AG20443 (cell line): ENCODE measurements at places on chromosomes 3 and 15.

DNA sequence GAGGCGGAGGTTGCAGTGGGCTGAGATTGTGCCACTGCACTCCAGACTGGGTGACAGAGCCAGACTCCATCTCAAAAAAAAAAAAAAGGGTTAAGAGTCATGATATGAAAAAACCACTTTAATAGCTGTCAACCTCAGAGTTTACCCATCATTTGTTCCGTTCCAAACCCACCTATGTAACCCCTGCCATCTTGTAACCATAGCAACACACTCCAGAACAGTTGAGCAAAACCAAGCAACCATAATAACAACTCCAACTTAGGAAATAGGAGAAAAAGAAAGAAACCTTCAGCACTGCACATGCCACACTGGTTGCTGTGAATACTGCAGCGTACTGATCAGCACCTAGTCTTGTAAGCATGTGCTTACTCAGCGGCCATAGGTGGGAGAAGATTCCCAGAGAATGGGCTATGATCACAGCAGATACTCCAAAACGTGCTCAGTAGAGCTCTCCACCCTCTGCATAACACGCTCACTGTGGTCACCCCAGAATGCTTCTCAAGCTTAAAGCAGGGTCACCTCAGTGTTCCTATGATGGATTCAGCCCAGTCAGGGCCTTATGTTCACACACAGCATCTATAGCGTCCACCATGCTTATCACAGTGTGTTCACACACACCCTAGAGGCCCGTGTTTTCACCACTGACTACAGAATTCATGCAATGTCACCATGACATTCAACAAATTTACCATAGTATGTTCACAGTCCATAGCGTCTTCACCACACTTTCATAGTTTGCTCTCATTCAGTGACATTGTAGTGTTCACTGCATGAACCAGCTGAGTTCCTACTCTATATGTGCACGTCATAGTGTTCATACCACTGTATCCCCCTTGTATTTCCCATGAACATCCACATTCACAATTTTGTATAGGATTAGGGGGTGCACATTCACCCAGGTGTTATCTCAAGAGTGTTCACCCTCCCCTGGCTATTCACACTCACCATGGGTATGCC, 6.5 kb upstream of the CILP start:
- DNase-seq, result no peak

GRCh38 chr3:62368705-62369475, 4.5 kb downstream of the FEZF2 start:
- no peak for DNase-seq

- no peak for DNase-seq
These were observed 593 bp upstream of the RSL24D1 start for GRCh38 chr15:55197362-55197705.

DNA sequence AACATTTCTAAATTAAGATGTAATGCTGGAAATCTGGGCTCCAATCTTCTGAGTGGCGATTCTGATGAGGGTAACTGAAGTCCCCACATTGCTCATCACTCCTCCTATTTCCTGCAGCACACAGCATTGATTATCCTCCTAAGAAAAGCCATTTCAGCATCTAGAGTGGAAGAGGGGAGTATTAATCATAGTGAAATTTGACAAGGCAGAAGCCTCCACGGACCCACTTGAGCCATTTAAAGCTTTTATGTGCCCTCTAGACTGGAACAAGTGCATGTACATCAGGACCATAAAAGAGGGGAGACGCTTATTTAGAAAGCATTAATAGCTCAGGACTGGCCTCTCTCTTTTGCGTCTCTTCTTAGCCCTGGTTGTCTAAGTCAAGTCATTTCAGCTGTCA, 25.8 kb downstream of the AQP9 start:
- DNase-seq, result no peak

- peak; percentile 35 for DNase-seq
These were observed 6.0 kb upstream of the PLCB2 start for GRCh38 chr15:40313531-40314398.

DNA sequence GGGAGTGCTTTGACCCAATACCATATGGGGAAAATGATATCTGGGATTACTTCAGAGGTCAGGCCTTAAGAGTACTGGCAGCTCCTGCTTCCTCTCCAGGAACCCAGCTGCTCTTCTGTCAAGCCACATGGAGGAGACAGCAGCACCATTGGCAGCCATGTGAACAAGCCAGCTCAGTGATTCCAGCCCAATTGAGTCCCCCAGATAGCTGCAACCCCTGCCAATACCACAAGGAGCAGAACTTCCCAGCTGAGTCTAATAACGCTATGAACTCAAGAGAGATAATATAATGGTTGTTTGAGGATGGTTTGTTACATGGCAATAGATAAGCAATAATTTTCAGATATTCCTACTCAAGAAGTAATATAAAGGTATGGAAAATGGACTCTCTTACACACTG, 126.8 kb upstream of the CPNE4 start:
- DNase-seq, result no peak

- no peak for DNase-seq
These were observed 11.2 kb upstream of the CXCR6 start for GRCh38 chr3:45932112-45932511.

DNA sequence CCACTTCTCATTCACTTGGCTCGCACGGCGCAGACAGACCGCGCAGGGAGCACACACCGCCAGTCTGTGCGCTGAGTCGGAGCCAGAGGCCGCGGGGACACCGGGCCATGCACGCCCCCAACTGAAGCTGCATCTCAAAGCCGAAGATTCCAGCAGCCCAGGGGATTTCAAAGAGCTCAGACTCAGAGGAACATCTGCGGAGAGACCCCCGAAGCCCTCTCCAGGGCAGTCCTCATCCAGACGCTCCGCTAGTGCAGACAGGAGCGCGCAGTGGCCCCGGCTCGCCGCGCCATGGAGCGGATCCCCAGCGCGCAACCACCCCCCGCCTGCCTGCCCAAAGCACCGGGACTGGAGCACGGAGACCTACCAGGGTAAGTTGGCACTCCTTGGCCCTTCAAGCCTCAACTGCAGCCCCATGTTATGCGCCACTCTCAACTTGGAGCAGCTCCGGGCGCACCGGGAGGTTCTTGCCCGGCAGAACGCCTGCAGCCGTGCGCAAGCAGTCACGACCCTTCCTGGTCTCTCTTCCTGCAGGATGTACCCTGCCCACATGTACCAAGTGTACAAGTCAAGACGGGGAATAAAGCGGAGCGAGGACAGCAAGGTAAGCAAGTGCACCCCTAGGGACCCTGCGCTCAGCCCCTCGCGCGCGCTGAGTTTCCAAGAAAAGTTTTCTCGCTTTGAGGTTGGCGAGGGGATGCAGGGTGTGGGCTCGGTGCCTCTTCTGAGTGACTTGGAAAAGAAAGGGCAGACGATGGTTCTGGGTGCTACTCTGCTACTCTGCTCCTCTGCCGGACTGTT, at the start of gene BHLHE40:
Gene BHLHE40, plus strand, starts transcription at position 10 of the 801 bp plus-strand sequence. Its CDS starts 282 bp downstream, at position 292.
- no peak for DNase-seq

DNA sequence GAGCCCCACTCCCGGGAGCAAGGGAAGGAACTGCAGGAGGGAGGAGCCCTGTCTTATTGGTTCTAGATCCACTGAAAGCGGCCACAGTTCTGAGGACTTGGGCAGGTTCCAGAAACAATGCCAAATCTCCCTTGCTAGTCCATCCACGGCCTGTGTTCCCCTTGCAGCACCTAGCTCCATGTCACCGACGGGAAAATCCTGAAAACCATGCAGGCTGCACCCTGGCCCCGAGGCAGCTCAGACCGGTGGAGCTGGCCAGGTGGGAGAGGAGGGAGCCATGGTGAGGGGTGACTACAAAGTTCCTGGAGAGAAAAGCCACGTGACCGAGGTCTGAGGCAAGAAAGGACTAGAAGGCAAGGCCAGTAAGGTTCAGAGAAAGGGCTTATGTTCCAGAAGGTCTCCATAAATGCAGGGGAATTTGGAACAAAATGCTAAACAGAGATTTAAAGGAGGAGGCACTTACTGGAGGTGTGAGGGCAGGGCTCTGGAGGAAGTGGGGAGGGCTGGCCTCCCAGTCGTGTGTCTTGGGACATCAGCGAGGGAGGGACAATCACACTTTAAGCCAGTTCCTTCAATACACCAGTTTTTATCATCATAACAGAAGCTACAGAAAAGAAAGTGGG, 5.4 kb downstream of the MGLL start:
- no peak for DNase-seq

DNA sequence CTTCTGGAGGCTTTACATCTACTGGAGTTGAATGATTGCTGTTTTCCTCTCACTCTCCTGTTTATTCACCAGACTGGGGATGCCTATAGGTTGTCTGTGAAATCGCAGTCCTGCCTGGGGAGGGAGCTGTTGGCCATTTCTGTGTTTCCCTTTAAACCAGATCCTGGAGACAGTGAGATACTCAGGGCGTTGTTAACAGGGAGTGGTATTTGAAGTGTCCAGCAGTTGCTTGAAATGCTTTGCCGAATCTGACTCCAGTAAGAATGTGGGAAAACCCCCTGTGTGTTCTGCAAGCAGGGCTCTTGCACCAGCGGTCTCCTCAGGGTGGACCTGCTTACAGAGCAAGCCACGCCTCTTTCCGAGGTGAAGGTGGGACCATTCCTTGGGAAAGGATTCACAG, 4.3 kb upstream of the LRRK1 start:
- no peak for DNase-seq

DNA sequence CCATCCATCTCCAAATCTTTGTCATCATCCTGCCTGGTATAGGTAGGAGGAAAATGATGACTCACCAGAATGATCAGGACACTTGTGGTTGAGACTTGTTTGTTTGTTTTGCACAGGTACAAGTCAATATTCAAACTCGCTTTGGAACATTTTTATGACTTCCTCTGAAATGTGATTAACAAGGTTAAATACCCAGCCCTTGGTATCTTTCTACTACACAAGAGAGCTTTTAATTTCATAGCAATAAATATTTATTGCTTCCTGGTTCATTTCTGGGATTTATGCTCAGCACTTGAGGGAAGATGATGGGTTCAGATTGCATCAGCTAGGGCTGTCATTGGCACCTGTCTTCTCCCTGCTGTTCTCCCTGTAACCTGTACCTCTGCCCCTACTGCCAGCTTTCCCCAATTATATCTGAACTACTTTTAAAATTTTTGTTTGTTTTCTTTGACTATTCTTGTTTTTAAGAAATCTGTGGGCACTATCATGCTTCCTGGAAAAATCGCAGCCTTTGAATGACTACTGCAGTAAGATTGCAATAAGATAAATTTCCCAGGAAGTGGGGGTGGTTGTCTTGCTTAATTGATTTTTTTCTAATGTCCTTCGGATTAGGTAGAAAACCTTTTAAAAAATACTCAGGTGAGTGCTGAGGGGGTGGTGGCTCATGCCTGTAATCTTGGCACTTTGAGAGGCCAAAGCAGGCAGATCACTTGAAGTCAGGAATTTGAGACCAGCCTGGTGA, 24.3 kb upstream of the GCNT3 start:
- DNase-seq, result no peak

DNA sequence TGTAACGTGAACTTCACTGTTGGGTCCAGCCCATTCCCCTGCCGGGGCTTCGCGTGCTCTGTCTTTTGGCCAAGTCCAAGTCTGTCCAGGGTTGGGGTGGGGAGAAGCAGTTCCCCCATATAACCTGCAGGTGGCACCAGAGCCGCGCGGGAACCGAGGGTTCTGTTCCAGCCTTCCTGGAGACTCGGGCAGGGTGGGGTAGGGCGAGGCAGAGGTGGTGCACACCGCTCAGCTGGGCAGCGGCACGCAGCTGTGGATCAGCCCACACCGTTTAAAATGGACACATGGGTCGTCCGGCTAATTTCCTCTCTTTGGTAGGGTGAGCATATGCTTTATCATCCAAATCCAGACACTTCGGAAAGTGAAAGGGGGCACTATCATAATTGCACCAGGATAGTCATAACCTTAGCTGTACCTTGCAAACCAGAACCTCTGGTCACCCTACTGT, 118.1 kb downstream of the TBC1D2B start:
- peak; percentile 91 for DNase-seq
